ENCODE measurements at places on chromosomes 7 and 10. TPM values are rescaled to one million over a fixed set of nuclear protein-coding genes. Genes with fewer than 3 reads are reported as not detected.

CFAP69 gene
- total RNA-seq: 31.6 TPM

FKBP6 gene
- total RNA-seq: not detected

ABCC2 gene
- total RNA-seq: 0.67 TPM

CFAP46 gene
- total RNA-seq: 8.3 TPM

- DNase-seq: no peak
- H3K27me3 ChIP-seq: no peaks in the 10 kb centered on the region
- no peak overlapping the region for H3K27ac ChIP-seq
- H3K36me3 ChIP-seq: peaks cover 73% of the 10 kb centered on the region
These were observed 114.9 kb downstream of the TRRAP start for GRCh38 chr7:98993024-98993897.

DNA sequence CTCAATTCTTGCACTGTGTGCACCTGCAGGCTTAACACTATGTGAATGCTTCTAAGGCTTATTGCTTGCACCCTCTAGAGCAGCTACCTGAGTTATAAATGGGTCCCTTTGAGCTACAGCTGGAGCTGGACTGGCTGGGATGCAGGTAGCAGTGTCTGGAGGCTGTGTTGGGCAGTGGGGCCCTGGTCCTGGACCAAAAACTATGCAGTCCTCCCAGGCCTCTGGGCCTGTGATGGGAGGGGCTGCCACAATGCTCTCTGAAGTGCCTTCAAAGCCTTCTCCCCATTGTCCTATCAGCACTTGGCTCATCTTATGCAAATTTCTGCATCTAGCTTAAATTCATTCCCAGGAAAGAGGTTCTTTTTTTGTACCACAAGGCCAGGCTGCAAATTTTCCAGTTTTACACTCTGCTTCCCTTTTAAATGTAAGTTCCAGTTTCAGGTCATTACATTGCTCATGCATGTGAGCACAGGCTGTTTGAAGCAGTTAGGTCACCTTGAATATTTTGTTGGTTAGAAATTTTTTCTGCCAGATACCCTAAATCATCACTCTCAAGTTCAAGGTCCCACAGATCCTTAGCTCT is 26.0 kb downstream of the KBTBD2 start:
- no peak for DNase-seq
- H3K36me3 ChIP-seq: peaks cover 9% of the 10 kb centered on the region
- no peak overlapping the region for H3K27ac ChIP-seq
- H3K27me3 ChIP-seq: no peaks in the 10 kb centered on the region

GRCh38 chr10:8049045-8049864 is 5.2 kb upstream of the GATA3 start:
- no peak overlapping the region for H3K27ac ChIP-seq
- no peak overlapping the region for H3K4me3 ChIP-seq
- DNase-seq: no peak
- H3K36me3 ChIP-seq: no peaks in the 10 kb centered on the region
- H3K27me3 ChIP-seq: peaks cover 74% of the 10 kb centered on the region

DNA sequence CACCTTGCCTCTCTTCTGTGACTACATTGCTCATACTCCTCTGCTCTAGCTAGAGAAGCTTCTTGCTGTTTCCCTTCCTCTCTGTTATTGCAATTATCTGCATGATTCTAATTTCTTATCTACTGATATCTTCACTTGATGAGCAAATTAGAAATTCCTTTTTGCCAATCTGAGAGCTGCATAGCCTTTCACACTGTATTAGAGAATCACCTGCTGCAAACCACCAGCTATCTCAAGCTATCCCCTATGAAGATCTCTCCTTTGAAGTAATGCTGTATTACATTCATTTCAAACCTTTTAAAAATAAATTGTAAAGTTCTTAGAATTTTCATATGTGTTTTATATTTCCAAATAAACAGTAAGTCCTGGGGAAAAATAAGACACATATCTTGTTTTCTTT is 89.0 kb upstream of the ZNF804B start:
- H3K27ac ChIP-seq: no peak overlapping the region
- H3K4me1 ChIP-seq: no peaks in the 10 kb centered on the region
- no peaks in the 10 kb centered on the region for H3K27me3 ChIP-seq
- DNase-seq: no peak
- no peak overlapping the region for H3K4me3 ChIP-seq

- no peaks in the 10 kb centered on the region for H3K36me3 ChIP-seq
- no peaks in the 10 kb centered on the region for H3K27me3 ChIP-seq
- no peak overlapping the region for H3K27ac ChIP-seq
These were observed 372.1 kb upstream of the AKR1E2 start for GRCh38 chr10:4453950-4454349.

DNA sequence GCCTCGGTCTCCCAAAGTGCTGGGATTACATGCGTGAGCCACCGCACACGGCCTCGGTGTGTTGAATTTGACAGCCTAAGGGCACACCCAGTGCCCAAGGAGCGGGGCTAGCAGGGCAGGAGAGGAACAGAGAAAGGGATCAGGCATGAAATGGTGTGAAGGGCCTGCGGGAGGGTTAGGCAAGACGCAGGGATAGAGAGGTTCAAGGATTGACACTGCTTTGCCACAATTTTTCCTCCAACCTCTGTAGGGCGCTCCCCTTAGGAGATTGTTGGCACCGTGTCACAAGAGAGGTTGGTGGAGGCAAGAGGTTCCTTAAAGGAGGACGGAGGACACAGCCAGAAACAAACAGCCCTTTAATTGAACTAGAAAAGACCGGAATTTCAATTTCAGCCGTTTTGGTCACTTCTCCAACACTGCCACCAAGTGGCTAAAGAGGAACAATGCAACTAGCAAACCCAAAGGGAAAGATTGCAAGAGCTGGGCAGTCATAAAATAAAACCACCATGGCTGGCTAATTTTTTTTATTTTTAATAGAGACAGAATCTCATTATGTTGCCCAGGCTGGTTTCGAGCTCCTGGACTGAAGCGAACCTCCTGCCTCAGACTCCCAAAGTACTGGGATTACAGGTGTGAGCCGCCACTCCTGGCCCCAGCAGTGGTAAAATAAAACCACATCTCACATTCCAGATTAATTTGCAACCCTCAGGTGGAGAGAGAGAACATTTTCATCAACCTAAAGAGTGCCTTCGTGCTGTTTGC is 6.9 kb upstream of the CREB3L2 start:
- no peaks in the 10 kb centered on the region for H3K36me3 ChIP-seq
- peak; percentile 51 for DNase-seq
- no peaks in the 10 kb centered on the region for H3K27me3 ChIP-seq

- H3K4me3 ChIP-seq: no peak overlapping the region
- H3K4me1 ChIP-seq: no peaks in the 10 kb centered on the region
- no peak for DNase-seq
- H3K36me3 ChIP-seq: no peaks in the 10 kb centered on the region
- no peak overlapping the region for H3K27ac ChIP-seq
These were observed 56.0 kb downstream of the MKLN1 start for GRCh38 chr7:131383417-131384285.

DNA sequence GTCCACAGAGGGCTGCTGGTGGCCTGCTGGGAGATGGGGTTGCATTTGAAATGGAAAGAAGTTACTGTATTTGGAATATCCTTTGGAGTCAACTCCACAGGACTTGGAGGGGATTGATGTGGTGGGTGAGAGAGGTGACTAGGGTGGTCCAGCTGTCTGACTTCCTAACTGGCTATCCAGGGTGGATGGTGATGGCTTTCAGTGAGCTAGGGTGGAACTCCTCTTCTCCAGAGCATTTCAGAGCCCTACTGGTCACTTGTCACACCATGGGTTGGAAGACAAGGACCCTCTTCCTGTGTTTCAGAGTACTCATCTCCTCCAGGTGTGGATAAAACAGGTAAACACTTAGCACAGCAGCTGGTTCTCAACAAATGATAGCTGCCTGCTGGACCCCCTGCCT is 3.3 kb upstream of the ADAMTS14 start:
- H3K4me1 ChIP-seq: peaks cover 5% of the 10 kb centered on the region
- H3K27ac ChIP-seq: no peak overlapping the region
- DNase-seq: no peak
- no peak overlapping the region for H3K4me3 ChIP-seq

DNA sequence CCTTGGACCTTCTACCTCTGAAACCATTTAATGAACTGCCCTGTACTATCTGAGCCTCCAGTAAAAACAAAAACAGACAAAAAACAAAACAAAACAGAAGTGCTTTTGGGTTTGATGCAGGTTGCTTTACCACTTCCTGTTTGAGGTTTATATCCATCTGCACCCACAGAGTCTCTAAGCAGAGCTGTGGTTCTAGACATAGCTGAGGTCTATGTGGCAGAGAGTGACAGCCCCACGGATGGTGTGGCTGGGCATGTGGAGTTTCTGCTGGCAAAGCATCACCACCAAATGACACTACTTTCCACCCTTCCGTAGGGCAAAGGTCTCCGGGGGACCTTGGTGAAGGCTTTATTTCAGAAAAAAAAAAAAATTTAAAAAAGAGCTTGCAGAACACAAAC is 754.2 kb downstream of the GRID1 start:
- no peak overlapping the region for H3K4me3 ChIP-seq
- no peaks in the 10 kb centered on the region for H3K27me3 ChIP-seq
- H3K4me1 ChIP-seq: no peaks in the 10 kb centered on the region

- H3K4me3 ChIP-seq: no peak overlapping the region
- H3K27me3 ChIP-seq: no peaks in the 10 kb centered on the region
- no peak overlapping the region for H3K27ac ChIP-seq
- no peaks in the 10 kb centered on the region for H3K4me1 ChIP-seq
- no peaks in the 10 kb centered on the region for H3K36me3 ChIP-seq
These were observed 4.6 kb downstream of the GRID2IP start for GRCh38 chr7:6546498-6547251.

- no peaks in the 10 kb centered on the region for H3K36me3 ChIP-seq
- H3K4me3 ChIP-seq: no peak overlapping the region
- peaks cover 53% of the 10 kb centered on the region for H3K4me1 ChIP-seq
These were observed 47.4 kb downstream of the MTPN start for GRCh38 chr7:135929722-135930141.

- DNase-seq: no peak
- H3K27me3 ChIP-seq: no peaks in the 10 kb centered on the region
- H3K4me1 ChIP-seq: no peaks in the 10 kb centered on the region
- H3K36me3 ChIP-seq: no peaks in the 10 kb centered on the region
- no peak overlapping the region for H3K27ac ChIP-seq
These were observed 268.5 kb upstream of the AKR1E2 start for GRCh38 chr10:4557469-4557868.

DNA sequence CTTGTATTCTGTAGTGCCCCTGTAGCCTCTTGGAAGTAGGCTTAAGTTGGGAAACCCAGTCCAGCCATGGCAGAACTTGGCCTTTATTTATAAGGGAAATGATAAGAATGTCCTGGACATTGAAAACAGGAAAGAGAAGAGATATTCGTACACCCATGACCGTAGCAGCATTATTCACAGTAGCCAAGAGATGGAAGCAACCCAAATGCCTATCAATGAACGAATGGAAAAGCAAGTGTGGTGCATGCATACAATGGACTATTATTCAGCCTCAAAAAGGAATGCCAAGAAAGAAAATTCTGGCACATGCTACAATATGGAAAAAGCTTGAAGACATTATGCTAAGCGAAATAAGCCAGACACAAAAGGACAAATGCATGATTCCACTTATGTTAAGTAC is 315.3 kb downstream of the CXCL12 start:
- no peaks in the 10 kb centered on the region for H3K36me3 ChIP-seq
- no peak overlapping the region for H3K4me3 ChIP-seq
- no peaks in the 10 kb centered on the region for H3K27me3 ChIP-seq
- no peaks in the 10 kb centered on the region for H3K4me1 ChIP-seq
- H3K27ac ChIP-seq: no peak overlapping the region
- no peak for DNase-seq
